Activated CD4-positive, alpha-beta memory T cell treated with anti-CD3 and anti-CD28 coated beads, Interleukin-2, amount 10 ng/mL, durations not matched to agents 7 days and 5 days (primary cell): ENCODE measurements at places on chromosomes 7 and 10. TPM values are rescaled to one million over a fixed set of nuclear protein-coding genes. Genes with fewer than 3 reads are reported as not detected.
A peak's percentile ranks its signal among the peaks of the same experiment; 100 is the strongest.

- DNase-seq, result no peak
Observed at GRCh38 chr7:127317447-127317961, 64.8 kb upstream of the GRM8 start.

DNA sequence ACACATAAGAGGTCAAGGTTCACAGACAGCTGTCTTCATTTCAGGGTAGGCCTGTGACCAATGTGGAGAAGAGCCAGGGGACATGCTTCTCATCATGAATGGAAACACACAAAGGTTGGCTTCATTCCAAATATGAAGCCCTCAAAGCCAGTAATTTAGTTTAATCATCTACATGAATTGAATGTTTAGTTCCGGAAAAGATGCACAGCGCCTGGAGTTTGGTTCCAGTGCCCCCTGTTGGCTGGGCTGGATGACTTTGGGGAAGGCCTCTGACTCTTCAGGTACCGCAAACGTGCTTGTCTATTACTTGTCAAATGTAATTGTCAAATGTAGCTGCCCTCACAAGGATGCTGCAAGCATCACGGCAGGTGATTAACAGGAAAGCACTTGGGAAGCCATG, 130.7 kb downstream of the ADRA2A start:
- DNase-seq, result peak; percentile 22

- no peak for DNase-seq
Observed at GRCh38 chr10:105148456-105148855, 507.4 kb downstream of the SORCS3 start.

- no peak for DNase-seq
Observed at GRCh38 chr7:47685712-47686376, 103.9 kb upstream of the TNS3 start.

GRCh38 chr10:33791272-33791660, 456.8 kb upstream of the NRP1 start:
- no peak for DNase-seq

DNA sequence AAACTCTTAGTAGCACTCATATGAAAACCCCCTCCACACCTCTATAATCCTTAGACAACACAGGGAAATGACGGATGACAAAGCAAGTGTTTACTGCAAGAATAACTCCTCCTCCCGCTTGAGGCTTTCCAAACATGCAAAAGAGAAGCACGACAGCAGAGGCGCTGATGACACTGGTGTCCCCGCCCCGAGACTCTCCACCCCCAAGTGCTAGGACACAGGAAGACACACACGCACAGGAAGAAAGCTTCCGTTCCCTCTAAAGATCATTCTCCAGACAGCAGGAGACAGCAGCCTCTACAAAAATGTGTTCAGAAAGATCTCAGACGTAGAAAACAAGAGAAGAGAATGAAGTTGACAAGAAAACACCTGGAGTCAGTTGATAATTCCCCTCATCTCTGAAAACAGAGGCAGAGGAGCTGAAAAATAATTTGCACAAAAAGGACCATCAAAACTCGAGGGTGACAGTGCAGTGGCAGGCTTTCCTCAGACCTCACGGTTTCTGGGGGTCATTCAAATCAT, 90.2 kb downstream of the DLG5 start:
- peak; percentile 84 for DNase-seq

DNA sequence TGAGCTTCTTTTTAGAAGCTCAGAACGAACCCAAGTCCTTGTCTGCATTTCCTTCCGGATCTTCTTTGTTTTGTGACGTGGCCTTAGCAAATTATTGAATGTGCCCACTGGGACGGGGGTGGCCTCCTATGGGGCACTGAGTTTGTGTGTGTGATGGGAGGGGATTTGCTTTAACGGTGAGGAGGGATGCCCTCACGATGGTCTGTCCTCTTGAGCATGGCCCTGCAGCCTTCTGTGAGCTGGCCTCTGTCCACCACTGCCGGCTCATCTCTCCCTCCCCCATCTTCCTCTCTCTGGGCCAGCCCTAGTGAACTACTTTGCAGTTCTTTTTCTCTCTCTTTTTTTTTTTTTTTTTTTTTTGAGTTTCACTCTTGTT, 62.9 kb upstream of the MKRN1 start:
- DNase-seq, result no peak

- no peak for DNase-seq
Observed at GRCh38 chr7:50268223-50268622, 36.3 kb upstream of the IKZF1 start.

GRCh38 chr10:90988024-90988423, 67.1 kb upstream of the ANKRD1 start:
- DNase-seq, result no peak

DNA sequence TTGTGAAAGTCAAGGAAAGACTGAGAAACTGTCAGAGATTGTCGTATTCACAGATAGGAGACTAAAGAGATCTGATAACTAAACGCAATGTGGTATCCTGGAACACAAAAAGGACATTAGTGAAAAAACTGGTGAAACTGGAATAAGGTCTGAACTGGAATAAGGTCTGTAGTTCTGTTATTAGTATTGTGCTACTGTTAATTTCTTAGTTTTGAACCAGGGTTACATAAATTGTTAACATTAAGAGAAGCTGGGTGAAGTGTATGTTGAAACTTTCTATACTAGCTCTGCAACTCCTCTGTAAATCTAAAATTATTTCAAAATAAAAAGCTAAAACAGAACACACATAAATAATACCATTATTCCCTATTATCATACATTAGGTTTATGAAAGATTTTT, 3.4 kb upstream of the NT5C2 start:
- DNase-seq, result no peak

GRCh38 chr10:46516660-46517416, 39.6 kb downstream of the GPRIN2 start:
- no peak for DNase-seq

DNA sequence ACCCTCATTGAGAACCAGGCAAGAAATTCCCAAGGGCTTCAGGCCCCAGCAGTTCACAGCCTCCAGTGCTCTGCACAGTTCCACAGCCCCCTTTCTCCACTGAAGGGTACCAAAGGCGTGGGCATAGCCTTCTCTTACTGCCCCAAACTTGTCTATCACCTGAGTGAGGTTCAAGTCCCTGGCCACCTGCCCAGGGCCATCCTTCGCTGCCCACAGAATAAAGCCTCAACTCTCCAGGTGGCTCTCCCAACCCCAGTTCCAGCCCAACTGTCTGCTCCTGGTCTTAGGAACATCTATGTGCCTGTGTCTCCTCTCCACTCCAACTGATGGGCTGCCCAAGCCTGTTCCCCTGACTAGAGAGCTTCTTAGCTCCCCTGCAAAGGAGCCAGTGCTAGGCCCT, 79.1 kb downstream of the FAM53B start:
- no peak for DNase-seq

GRCh38 chr10:35336921-35337823, 863 bp downstream of the CCNY start:
- peak; percentile 29 for DNase-seq

- DNase-seq, result no peak
Observed at GRCh38 chr7:152137476-152138025, 112.1 kb downstream of the GALNT11 start.

DNA sequence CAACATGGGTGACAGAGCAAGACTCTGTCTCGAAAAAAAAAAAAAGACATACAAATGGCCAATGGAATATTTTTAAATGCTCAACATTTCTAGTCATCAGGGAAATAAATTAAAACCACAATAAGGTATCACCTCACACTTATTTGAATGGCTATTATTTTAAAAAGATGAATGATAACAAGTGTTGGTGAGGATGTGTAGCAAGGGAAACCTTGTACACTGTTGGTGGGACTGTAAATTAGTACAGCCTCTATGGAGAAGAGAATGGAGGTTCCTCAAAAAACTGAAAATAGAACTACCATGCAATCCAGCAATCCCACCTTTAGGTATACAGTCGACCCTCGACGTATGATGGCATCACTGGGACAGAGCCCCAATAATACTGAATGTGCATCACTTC, 65.4 kb upstream of the DIP2C start:
- DNase-seq, result no peak

GRCh38 chr7:73477376-73477775, 43.8 kb downstream of the FZD9 start:
- no peak for DNase-seq

DNA sequence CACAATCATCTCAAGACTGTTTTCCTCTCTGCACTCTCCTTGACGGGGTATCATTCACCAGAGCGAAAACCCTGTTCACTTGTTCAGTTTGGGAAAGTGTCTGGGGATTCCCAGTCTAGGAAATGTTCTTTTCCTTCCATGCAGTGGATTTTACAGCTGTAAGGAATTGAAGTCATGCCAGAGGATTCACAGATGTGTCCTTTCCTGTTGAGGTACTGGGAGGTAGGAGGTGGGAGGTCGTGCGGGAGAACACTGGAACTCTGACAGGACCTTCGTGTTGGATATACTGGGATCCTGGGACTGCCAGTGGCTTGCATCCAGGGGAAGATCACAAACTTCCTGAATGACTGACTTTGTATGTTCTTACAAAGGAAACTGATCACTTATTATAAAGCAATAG, 185.5 kb downstream of the BMPER start:
- no peak for DNase-seq

DNA sequence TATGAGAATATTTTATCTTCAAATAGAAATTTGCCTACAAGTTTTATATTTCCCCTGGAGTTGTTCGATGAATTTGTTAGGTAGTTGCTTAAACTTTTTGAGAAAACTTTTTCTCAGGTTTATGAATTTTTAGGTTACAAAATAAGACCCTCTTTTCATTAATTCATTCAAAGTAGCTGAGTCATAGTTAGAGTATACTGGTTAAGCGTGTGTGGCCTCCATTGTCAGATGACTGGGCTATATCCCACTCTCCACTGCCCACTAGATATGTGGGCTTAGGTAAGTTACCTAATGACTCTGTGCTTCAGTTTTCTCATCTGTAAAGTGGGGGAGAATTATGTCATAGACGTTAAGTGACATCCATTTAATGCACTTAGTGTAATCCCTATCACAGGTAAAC, 1.0 kb downstream of the ASB15 start:
- DNase-seq, result no peak

DNA sequence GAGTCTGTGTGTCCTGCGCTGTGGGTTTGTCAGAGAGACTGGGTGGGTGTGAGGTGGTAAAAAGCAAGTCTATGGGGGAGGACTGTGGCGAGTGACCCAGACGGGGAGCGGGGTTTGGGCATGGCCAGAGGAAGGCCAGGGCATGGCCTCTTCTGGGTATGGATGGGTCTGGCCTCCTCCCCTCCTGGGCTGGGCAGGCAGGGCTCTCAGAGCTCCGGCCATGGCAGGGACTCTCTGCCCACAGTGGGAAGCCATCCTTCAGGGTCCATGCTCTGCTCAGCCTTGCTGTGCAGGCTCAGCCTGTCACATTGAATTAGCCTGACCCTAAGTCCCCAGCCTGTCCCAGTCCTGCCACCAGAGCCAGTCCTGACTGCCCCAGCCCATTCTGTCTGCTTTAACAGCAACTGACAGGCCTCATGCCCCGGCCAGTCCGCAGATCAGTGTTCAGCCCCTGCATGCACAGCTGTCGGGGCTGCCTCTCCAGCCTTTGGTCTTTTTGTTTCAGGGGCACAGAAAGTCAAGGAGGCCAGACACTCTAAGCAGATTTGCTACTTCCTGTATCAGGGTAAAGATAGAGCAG, 7.9 kb downstream of the ANTXRL start:
- no peak for DNase-seq

DNA sequence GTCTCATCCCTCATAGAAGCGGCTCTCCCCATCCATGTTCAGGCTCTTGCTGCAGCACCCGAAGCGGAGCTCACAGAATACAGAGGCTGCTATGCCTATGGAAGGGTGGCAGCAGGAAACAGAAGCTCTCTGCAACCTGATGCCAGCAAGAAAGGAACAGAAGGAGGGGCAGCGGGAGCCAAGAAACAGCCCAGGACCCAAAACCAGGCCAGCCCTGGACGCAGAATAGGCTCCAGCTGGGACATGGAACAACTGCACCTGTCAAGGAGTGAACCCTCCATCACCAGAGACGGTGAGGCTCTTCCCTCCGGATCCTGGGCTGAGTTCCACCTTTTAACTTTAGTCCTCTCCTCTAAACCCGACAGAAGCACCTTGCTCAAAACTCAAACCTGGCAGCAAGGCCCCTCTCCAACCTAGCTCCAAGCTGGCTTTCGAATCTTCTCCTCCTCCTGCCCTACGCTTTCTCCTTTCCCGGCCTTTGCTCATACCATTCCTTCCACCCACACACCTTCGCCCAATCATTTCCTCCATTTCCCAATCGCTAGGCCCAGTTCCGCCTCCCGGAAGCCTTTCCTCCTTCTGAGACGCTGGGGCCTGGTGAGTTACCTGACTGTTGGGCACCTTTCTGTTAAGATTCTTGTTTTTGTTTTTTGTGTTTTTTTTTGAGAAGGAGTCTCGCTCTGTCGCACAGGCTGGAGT, 122.8 kb upstream of the ZNF92 start:
- DNase-seq, result no peak

Gene ARMC10
- total RNA-seq, result 27.0 TPM

Gene EBLN1
- not detected for total RNA-seq

Gene GATA3
- total RNA-seq, result 112 TPM

Gene NEBL
- not detected for total RNA-seq

Gene HKDC1
- 4.1 TPM for total RNA-seq

Gene MOGAT3
- total RNA-seq, result not detected

Gene TEX36
- not detected for total RNA-seq

Gene C10orf67
- total RNA-seq, result not detected
